Psoas muscle (tissue), 8 donors: ENCODE measurements at places on chromosomes 3 and 15. TPM values are rescaled to one million over a fixed set of nuclear protein-coding genes. Genes with fewer than 3 reads are reported as not detected.

DNA sequence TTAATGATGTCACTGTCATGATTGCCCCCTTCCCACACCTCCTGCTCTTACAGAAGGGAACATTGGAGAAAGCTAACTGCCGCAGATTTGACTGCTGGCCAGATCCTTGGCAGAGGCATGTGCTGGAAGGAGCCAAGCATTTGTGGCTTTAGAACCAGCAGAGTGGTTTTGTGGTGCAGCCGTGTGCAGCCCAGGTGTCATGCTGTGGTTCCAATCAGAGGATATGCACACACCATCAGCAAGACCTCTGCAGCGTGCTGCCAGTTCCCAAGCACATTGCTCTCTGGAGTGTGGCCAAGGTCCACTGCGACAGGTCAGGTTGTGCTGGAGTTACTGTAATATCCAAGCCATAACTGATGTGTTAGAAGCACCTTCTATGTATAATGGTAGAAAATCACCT lies 61.6 kb downstream of the OTOL1 start:
- peak; percentile 15 for DNase-seq

- DNase-seq = no peak
Measured at GRCh38 chr3:101735833-101736232, 11.4 kb downstream of the CEP97 start.

DNA sequence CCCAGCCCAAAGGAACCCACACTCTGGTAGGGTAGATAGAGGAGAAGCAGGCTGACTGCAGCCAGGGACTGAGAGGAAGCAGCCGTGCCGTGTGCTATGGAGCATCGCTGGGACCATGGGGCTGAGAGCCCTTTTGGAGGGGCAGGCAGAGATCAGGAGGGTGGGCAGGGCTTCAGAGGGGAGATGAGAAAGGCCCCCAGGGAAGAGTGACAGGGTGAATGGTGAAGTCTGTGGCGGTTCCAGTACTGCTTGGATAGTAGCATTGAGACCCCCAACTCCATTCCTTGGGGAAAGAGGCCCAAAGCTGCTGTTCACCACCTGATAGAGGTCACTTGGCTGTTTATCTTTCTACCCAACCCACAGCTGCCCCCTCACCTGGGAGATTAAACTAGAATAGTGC lies 80.0 kb upstream of the MRPS22 start:
- DNase-seq = no peak

DNA sequence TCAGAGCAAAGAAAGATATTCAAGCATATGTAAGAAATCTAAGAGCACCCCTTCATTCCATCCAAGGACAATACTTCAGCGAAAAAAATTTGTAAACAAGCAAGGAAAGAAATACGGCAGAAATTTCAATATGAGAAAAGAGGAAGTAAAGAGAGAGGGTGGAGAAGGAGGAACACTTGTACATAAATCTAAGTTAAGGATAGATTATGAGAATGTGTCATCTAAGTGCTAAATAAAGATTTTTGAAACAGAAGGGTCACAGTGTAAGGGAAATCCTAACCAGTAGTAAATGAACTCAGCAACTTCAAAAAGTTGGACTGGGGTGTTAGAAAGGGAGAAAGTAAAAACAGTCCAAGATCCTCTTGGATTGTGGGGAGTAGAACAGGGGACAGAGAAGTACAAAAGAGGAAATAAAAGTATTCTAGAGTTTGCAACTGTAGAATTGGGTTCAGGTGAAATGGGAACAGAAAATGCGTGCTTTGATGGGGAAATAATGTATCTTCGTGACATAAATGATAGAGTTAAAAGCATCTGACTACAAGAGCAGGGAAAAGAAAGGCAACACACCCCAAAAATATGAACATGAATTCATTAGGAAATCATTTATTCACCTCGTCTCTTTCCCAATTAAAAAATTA lies 68.5 kb upstream of the ATP13A5 start:
- DNase-seq = no peak

DNA sequence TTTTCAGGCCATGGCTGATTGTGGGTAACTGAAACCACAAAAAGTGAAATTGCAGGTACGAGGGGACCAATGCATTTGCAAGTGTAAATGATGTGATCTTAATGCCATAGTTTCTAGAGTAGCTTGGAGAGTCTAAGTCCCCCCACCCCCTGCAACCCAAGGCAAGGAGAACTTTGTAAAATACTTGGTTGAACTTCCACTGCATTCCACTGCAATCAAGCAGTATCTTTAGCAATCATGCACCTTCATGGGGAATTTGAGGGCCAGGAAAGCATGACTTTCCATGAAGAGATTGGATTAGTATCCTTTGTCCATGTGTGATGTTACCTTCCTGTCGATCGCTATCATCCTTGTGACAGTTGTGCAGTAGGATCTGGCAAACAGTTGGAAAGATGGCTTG lies 11.4 kb upstream of the CYP8B1 start:
- DNase-seq = no peak

The CYP8B1 gene
- not detected for polyA plus RNA-seq

The SPATA12 gene
- polyA plus RNA-seq = not detected

The KATNBL1 gene
- polyA plus RNA-seq = 17.5 TPM

The MESP2 gene
- 0.17 TPM for polyA plus RNA-seq

DNA sequence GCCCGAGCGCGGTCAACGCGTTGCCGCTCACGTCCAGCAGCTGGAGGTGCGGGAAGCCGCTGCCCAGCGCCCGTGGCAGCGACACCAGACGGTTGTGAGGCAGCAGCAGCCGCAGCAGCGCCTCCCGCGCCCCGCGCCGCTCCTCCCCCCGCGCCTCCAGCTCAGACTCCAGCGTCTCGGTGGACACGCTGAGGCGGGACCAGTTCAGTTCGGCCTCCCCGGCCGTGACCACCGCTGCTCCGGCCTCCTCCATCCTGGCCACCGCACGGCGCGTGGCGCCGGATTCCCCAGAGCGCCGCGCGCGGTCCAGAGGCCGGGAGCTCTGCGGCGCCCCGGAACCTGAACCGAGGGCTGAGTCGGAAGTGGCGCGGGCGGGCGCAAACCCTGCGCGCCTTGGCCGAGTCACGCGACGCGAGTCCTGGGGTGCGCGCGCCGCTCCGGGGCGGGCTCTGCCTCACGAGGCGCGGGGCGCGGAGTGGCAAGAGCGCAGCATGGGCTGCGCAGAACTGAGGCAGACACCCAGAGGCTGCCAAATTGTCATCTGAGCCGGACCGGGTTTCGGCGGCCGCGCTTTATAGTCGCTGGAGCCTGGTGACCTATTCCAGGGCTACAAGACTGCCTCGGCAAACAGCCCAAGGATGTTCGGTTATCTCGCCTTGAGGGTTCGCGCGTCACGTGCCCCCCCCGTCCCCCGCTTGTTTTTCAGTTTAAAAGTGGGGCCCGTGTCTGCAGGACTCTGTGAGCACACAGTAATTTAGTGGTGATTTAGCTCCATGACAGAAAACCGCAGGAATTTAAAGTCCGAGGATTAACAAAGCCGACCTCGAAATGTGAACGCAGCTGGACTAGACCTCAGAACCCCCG lies at the start of gene LRRC58:
Gene LRRC58, minus strand, starts transcription at position 364 of the 864 bp plus-strand sequence. Its CDS starts 111 bp downstream, at position 253.
- DNase-seq = peak; percentile 95

DNA sequence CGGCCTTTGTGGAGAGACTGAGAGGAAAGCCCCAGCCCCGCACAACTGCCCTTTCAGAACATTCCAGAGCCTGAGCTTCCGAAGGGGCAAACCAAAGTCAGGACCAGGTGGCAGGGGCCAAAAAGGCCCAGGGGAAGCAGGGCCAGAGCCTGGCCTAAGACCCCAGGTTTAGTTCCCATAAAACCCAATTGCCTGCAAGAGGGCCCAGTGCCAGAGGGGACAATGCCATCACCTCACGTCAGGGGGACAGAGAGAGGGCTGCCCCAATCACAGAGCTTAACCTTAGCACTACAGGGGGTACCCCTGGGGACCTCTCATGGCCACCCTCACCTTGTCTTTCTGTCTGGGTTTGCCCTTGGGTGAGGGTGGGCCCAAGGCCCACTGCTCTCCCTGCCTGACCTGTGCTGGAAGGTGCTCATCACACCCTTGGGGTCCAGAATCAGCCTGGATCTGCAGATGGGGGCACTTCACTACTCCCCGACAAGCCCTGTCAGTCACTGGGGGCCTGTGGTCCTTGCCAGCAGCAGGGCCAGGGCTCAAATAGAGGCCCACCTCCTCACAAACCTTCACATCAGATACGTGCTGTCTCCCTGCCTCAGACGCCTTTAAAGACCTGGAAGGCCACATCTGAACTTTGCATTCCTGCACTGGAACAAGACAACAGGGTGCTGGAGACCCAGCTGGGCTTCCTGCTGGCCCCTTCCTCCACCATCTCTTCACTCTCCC lies 3.8 kb downstream of the CALML4 start:
- no peak for DNase-seq

DNA sequence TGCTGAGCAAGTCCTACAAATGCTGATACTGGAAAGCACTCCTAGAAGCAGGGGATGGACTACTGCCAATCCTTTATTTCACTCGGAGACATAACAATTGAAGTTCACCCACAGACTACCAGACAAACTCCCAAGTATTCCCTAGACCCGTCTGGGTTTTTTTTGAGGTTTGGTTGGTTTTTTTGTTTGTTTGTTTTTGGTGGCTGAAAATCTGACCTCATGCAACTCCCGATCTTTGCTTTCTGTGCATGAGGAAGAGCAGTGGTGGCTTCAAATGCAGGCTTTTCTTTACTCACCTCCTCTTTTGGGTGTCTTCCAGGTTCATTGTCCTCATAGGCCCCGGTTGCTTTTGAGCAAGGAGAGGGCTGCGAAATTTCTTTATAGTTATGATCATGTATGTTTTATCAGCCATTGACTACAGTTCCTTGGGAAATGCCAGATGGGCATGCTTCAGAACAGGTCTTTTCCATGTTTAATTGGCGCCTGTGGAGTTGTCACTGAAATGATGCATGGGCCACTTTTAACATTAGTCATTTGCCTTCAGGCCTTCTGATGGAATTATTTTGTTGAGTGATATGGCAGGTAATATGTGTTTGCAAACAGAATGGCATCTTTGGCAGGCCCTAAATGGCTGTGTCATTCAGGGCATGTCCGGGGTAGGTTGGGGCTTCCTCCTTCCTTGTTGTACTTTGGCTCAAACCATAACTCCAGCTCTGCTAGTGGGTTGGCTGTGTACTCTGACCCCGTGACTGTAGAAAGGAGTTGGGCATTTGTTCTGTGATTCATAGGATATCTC lies 81.3 kb upstream of the ZBED2 start:
- no peak for DNase-seq

The OCA2 gene
- polyA plus RNA-seq = 0.03 TPM

DNA sequence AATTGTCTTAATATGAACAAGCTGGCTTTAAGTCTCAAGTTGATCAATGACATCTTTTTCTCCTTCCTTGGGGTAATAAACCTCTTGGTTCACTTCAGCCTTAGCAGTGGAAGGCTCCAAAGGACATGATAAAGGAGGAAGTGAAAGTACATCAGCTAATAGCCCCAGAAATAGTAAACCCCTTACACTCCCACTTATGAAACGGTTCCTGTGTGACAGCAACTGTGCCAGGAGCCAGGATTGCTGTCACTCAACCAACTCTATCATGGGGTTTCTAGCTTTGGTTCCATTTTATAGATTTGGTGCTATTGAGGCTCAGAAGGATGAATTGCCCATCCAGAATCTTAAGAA lies 216.7 kb downstream of the ABHD5 start:
- DNase-seq = no peak

The SCAANT1 gene
- not detected for polyA plus RNA-seq

- DNase-seq = no peak
Measured at GRCh38 chr3:149603126-149604074, 54.4 kb downstream of the WWTR1 start.

DNA sequence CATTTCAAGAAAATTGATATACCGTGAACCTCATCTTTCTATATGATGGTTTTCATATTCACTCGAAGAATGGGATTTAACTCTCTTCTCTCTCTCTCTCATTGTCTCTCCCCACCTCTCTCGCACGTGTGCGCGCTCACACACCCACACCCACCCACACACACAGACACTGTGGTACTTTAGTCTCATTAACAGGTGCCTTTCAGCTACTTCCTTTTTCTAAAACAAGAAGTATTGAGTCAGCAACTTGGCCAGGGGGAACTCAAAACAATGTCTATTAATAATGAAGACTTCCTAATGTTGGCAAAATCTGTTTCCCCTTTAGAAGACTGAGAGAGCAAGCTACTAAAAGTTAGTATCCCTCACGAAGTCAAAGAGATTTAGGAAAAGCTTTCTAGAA lies 150.7 kb downstream of the TMCO5A start:
- no peak for DNase-seq

DNA sequence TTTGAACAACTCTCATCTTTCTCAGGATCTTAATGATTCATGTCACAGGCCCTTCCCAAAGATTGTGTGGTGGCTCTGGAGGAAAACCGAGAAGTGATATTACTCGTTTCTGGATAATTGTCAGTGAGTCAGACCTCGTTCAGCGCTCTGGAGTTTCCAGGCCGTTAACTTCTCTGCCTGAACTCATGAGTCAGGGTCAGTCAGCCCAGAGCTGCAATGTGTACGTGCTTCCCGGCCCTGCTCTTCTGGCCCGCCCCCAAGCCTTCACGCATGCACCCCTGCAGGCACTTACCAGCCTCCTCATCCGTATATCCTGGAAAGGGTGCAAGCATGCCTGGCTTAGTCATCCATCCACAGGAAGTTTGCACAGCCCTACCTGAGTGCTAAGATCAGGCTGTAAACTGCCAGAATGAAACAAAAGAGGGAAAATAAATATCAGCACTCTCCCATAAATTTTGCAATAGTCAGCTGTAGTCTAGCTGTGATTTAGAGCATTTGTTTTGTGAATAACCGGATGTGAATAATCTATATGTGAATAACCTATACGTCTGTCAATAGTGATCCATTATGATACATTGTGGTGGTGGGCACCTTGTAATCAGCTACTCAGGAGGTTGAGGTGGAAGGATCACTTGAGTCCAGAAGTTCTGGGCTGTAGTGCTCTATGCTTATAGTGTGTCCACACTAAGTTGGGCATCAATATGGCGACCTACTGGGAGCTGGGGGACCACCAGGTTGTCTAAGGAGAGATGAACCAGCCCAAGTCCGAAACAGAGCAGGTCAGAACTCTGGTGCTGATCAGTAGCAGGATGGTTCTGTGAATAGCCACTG lies 35.3 kb upstream of the SEMA4B start:
- DNase-seq = peak; percentile 57

DNA sequence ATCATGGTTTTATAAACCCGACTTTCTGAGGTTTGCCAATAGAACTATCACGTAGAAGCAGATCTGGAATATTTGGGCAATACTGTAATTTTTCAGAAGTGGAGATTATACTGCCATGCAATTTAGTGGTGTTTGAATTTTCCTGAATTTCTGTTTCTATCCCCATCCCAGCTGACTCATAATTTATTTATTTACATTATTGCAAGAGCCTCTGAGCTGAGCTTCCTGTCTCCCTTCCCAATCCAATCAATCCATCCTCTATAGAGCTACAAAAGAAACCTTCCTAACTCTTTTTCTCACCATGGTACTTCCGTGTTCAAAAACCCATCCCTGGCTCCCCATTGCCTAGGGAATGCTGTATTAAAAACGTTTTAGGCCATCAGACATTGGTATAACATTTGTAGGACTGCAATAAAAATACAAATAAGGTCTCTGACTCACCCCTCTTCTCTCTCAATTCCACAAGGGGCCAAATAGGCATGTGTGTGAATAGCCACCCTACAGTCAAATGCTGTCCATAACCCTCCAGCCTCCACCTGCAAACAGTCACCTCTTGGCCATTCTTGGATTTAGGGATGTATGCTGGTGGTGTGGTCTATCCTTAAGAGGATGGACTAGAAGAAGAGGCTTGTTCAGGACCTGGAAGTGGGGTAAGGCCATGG lies 190.7 kb downstream of the CD47 start:
- DNase-seq = no peak

The RNF123 gene
- polyA plus RNA-seq = 36.1 TPM
